ENCODE measurements at places on chromosomes 13 and 19.

DNA sequence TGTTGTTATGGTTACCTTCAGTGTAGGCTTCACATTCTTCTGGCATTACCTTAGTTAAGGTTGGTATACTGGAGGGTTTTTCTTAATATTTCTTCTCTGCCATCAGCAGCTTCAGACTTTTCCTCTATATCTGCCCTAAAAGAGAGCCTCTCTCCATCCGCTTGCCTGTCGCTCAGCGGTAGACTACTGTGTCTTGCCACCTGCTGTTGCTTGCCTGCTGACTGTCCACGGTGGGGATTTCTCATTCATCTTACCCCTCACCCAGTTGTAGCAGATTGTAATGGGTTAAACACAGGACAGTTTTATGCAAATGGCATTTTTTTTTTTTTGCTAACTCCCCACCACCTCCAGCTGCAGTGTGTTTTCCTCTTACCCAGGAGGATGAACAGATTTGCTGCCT is 577.2 kb downstream of the SLITRK5 start:
- no peak for DNase-seq

DNA sequence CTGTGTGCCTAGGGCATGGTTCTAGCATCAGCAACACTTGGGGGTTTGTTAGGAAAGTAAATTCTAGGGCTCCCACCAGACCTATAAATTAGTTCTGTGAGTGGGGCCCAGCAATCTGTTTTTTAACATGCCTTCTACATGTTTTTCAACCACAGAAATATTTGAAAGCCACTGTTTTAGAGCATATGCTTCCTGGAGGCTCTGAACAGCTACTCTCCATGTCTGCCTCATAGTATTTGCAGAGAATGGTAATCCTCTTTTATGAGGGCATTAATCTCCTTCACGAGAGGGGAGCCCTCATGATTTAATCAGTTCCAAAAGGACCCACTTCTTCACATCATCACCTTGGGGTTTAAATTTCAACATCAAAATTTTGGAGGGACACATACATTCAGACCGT is 6.0 kb downstream of the SPATA13 start:
- DNase-seq = no peak

- DNase-seq = no peak
These were observed 152.1 kb downstream of the UQCRFS1 start for GRCh38 chr19:29060813-29061364.

DNA sequence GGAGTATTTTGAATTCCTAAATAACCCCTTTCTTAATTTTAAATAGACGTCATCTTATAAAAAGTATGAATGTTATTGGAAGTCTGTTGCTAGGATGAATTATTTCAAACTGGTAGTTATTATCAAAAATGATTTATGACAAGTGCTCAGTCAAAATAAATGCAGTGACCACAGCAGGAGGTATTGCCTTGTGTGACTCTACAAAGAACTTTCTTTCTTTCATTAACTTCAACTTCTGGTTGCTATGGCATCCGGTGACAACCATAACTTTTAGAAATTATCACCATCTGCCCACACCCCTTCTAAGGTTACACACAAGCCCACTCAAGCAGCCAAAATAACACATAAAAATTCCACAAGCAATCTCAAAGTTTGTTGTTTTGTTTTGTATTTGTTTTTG is 189.9 kb downstream of the DACH1 start:
- no peak for DNase-seq

DNA sequence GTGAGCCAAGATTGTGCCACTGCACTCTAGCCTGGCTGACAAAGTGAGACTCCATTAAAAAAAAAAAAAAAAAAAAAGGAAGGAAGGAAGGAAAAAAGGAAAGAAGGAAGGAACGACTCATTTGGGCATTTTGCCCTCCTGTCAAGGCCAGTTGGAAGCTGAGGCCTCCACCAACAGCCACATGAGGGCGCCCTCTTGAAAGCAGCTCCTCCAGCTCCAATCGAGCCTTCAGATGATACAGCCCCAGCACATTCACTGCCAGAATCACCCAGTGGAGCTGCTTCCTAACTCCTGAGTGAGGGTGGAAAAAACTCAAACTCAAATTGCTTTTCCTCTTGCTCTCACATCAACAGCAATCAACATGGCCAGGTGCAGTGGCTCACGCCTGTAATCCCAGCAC is 40.9 kb downstream of the GNG7 start:
- no peak for DNase-seq

- DNase-seq = no peak
These were observed 14.9 kb upstream of the ZBTB7A start for GRCh38 chr19:4081441-4082129.

DNA sequence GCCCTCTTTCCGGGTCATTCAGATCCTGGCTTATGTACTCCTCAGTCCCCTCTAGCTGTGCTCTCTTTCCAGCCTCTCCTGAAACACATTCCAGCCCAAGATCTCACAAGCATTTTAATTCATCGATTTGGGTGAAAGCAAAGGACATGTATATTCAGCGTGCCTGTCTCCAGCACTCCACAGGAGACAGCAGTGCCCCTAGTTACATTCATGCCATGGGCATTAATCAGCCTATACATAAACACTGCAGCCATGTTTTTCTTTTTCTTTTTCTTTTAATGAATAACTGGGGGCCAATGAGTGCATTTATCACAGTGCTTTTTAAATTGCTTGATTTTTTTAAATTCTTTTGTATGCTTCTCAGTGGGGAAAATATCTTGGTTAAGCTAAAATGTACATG is 199.1 kb downstream of the DCT start:
- no peak for DNase-seq

DNA sequence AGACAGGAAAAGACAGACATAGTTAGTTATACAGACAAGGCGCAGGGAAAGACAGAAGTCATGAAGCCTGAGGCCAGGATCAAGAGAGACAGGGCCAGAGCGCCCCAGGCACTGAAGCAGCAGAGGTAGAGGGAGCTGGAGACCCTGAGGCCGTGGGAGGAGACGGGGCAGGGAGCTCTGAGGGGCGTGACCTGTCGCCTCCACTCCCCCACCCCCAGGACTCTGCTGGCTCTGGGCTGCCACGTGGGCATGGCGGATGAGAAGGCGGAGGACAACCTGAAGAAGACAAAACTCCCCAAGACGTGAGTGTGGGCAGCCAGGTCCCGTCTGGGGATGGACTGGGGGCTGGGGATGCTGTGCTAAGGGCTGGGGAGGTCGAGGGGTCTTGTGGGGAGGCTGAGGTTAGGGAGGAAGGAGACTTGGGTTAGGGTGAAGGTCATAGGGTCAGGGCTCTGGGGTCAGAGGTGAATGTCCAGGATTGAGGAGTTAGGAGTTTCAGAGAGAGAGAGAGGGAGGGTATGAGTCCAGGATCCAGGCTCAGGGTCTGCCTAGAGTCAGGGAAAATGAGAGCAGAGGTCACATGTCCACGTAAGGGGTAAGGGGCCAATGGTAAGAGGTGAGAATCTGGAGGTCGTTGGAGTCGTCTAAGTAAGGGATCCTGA is 31.1 kb downstream of the RYR1 start:
- DNase-seq = no peak

- DNase-seq = no peak
These were observed 25.9 kb downstream of the RXFP2 start for GRCh38 chr13:31765138-31765785.

DNA sequence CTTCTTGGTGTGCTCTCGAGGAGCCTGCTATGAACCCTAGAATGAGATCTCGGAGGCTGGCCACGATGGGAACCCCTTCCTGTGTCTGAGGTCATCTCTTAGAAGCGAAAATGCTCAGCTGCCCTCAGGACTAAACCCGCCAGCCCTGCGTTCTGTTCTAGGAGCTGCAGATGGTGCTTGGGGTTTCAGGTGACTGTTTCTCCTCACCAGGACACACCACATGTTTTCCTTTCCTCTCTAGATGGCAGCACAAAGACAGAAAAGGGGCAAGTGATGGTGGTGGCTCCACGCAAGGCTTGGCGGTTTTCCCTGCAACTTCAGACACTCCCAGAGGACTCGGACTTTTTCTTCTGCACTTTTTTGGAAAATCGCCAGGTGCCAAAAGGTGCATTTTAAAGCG is 60.1 kb downstream of the RNASEH2B start:
- DNase-seq = no peak

- no peak for DNase-seq
These were observed 95.6 kb downstream of the DLEU7 start for GRCh38 chr13:50747737-50748350.

- no peak for DNase-seq
These were observed 48.1 kb upstream of the FARP1 start for GRCh38 chr13:98094678-98095266.

GRCh38 chr19:12526542-12526941 is 24.7 kb downstream of the ZNF564 start:
- no peak for DNase-seq

GRCh38 chr19:36847968-36848367 is 2.7 kb upstream of the ZNF345 start:
- DNase-seq = no peak

DNA sequence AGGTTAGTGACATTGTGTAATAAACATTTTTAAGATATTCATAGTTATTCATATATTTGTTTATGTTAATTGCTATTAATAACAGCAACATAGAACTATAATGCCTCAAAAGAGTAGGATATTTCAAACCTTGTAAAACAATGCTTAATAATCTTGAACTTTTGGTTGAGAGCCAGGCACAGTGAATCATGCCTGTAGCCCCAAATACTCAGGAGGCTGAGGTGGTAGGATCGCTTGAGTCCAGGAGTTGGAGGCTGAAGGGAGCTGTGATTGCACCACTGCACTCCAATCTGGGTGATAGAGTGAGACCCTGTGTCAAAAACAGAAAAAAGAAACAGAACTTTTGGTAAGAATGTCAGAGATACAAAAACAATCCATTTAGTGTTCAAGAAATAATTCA is 213.9 kb upstream of the SLITRK1 start:
- DNase-seq = no peak

- DNase-seq = no peak
These were observed 10.9 kb upstream of the QTRT1 start for GRCh38 chr19:10690341-10690781.

GRCh38 chr13:112065521-112065866 is 1.5 kb upstream of the SOX1 start:
- no peak for DNase-seq

GRCh38 chr19:17036640-17037039 is 10.0 kb upstream of the CPAMD8 start:
- no peak for DNase-seq

DNA sequence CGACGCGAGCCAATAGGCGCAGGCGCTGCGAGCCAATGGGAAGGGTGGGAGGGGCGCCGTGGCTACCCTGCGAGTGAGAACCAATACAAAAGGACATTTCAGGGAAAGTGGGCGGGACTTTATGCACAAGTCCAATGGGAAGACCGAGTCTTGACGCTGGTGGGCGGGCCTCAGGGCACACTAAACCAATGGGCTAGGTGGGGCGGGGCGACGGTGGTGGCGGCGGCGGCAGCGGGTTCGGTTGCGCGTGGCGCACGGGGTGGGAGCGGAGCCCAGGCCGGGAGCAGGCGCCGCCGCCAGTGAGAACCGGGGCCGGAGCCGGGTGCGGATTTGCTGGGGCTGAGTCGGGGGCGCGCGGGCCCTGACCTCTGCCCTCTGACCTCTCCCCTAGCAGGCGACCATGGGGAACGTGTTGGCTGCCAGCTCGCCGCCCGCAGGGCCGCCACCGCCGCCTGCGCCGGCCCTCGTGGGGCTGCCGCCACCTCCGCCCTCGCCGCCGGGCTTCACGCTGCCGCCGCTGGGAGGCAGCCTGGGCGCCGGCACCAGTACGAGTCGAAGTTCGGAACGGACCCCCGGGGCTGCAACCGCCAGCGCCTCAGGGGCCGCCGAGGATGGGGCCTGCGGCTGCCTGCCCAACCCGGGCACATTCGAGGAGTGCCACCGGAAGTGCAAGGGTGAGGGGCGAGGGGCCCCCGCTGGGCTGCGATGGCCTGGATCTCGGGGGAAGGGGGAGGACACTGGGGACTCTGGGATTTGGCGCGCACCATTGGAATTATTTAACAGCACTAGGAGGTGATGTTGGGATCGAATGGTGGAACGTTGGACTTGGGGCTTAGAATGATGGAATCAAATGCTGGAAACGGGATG is at the start of gene TOMM40:
Gene TOMM40 (plus strand): TSS at position 239 of the 867 bp plus-strand sequence. CDS start 162 bp downstream, at position 401.
- DNase-seq = no peak

DNA sequence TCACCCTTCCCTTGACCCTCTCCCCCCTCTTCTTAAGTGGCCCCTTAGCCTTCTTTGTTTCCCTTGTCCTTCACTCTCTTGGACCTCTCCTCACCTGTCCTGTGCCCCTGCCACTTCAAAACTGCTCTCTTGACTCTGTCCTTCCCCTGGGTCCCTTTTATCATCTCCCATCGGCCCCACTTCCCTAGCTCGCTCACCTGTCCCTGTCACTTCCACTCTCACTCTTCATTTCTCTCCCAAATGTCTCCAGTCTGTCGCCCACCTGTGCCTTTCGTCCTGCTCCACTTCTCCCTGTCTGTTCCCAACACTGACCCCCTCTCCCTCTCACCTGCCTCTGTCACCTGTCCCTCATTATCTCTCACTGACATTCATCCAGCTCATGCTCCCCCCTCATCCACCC is 699 bp downstream of the IFNL1 start:
- no peak for DNase-seq

GRCh38 chr13:105587786-105588185 is 947.7 kb downstream of the EFNB2 start:
- DNase-seq = peak; percentile 18

DNA sequence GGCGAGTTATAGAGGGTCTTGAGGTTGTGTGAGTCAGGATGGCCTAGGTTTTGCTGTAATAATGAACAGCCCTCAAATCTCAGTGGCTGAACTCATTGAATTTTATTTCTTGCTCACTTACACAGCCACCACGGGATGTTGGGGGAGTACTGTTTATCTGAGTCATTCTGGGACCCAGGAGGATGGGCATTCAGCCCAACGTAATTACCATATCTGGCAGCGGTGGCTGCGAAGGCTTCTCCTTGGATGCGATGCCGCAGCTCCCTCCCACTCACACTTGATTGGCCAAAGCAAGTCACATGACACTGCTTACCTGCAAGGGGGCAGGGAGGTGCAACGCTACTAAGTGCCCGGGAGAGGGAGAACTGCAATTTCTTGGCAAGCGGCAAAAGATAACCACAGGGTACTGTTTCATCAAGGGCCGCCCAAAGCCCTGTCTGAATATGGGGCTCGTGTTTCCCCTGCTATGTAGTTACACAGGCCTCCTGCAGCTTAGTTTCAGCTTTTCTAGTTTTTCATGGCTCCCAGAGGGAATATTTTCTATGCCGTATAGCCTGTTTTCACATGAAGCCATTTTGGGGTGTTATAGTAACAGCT is 19.9 kb downstream of the ZSWIM9 start:
- no peak for DNase-seq

GRCh38 chr19:11485245-11485837 is 4.5 kb upstream of the ELAVL3 start:
- DNase-seq = no peak

DNA sequence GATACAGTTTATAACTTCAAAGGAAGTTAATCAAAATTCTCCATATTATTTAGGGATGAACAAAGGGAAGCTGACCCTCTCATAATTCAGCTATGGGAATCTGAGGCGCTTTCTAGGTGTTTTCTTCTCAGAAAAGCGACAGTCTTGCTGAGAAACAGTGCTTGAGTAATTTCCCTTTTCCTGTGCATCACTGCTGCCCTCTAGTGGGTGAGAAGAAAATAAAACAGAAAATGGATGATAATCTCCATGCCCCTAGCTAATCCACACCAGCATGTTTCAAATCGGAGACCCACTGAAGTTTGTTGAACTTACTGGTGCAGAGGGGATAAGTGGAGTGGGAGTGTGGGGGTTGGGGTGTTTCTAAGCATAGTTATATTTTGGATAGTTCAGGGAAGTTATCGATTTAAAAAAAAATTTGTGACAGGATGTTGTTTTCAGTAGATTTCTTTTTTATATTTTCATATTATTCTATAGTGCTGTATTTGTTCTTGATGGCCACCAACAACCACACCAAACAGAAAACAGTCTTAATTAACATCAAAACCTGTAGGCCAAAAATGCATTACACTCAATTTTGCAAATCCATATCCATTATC is 21.4 kb downstream of the LCP1 start:
- peak; percentile 40 for DNase-seq

- DNase-seq = no peak
These were observed 1322.3 kb downstream of the UQCRFS1 start for GRCh38 chr19:27890696-27891095.

Measured in HTR-8/SVneo (cell line).